Aortic smooth muscle cell (primary cell): ENCODE measurements at places on chromosomes 5 and 9. TPM values are rescaled to one million over a fixed set of nuclear protein-coding genes. Genes with fewer than 3 reads are reported as not detected.

LCN1 gene
- not detected in 2 replicates for total RNA-seq

PCDH1 gene
- 5.7 and 7.0 TPM in 2 replicates for total RNA-seq

SPATA31E1 gene
- not detected in 2 replicates for total RNA-seq

TSC1 gene
- 25.4 and 40.2 TPM in 2 replicates for total RNA-seq

SMC5 gene
- 23.6 and 25.8 TPM in 2 replicates for total RNA-seq

SLIT3 gene
- total RNA-seq: 19.6 and 42.5 TPM in 2 replicates

AJM1 gene
- 1.1 TPM in 2 replicates for total RNA-seq

ANXA2R gene
- total RNA-seq: 1.5 and 1.8 TPM in 2 replicates

KIF4B gene
- under 0.01 TPM in 1 of 2 replicates, not detected in the other for total RNA-seq

GM2A gene
- total RNA-seq: 27.0 and 35.7 TPM in 2 replicates
